ENCODE measurements at places on chromosomes 6 and 20. TPM values are rescaled to one million over a fixed set of nuclear protein-coding genes. Genes with fewer than 3 reads are reported as not detected.

GABBR1 gene
- total RNA-seq, result 37.4 TPM

RAMACL gene
- 0.56 TPM for total RNA-seq

CENPB gene
- total RNA-seq, result 5.0 TPM

LHFPL5 gene
- total RNA-seq, result not detected

DOK5 gene
- total RNA-seq, result 3.1 TPM

PKIG gene
- 40.6 TPM for total RNA-seq

ZBTB46 gene
- 8.1 TPM for total RNA-seq

SFT2D1 gene
- 38.1 TPM for total RNA-seq

HFE gene
- total RNA-seq, result 1.5 TPM

OR2H2 gene
- total RNA-seq, result not detected

RFX6 gene
- total RNA-seq, result not detected

CAGE1 gene
- total RNA-seq, result 0.03 TPM

LGSN gene
- total RNA-seq, result 0.09 TPM

RSPH4A gene
- 0.69 TPM for total RNA-seq

ZNF831 gene
- total RNA-seq, result not detected

TINAG gene
- not detected for total RNA-seq

TFAP2C gene
- 0.60 TPM for total RNA-seq

DNA sequence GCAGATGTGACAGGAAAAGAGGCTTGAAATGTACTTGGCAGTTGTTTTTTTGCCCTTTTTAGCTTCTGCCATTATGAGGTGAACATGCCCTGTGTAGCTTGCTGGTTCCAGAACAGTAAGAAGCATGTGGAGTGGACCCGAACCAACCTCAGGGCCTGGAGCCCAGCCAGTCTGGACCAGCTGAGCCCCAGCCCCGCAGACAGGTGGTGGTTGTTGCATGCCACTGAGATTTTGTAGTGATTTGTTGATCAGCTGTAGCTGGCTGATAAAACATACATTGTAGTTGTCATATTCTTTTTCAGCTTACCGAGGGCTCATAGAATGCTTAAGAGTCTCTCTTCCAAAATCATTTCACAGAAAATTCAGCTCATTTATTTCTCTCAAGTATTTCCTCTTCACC lies 182.2 kb downstream of the FARS2 start:
- no peak for DNase-seq

GRCh38 chr6:17865798-17866725 lies 121.4 kb downstream of the KIF13A start:
- no peak for DNase-seq

- DNase-seq, result no peak
Observed at GRCh38 chr6:80197474-80197873, 91.0 kb downstream of the BCKDHB start.

- DNase-seq, result no peak
Observed at GRCh38 chr6:114465511-114465910, 122.7 kb upstream of the HS3ST5 start.

GRCh38 chr20:64121586-64121985 lies 14.2 kb upstream of the NPBWR2 start:
- DNase-seq, result no peak

- DNase-seq, result no peak
Observed at GRCh38 chr6:87738000-87738399, 36.0 kb upstream of the AKIRIN2 start.

GRCh38 chr20:62736407-62737071 lies 27.9 kb downstream of the NTSR1 start:
- no peak for DNase-seq

DNA sequence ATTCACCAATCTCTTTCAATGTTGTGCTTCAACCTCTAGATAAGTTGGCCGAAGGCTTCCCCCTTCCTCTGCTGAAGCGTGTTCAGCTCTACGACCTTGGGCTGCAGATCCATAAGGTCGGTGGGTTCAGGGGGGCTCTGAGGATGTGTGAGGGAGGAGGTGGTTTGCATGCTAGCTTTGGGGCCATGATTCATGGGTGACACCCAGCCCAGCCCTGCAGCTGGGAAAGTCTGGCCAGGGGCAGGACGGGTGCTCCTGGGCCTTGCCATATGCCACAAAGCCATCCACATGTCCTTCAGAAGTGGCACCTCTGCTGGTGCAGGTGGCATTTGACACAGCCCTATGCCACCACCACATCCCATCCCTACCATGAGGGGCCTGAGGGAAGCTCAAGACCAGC lies 27.6 kb downstream of the LBP start:
- no peak for DNase-seq

DNA sequence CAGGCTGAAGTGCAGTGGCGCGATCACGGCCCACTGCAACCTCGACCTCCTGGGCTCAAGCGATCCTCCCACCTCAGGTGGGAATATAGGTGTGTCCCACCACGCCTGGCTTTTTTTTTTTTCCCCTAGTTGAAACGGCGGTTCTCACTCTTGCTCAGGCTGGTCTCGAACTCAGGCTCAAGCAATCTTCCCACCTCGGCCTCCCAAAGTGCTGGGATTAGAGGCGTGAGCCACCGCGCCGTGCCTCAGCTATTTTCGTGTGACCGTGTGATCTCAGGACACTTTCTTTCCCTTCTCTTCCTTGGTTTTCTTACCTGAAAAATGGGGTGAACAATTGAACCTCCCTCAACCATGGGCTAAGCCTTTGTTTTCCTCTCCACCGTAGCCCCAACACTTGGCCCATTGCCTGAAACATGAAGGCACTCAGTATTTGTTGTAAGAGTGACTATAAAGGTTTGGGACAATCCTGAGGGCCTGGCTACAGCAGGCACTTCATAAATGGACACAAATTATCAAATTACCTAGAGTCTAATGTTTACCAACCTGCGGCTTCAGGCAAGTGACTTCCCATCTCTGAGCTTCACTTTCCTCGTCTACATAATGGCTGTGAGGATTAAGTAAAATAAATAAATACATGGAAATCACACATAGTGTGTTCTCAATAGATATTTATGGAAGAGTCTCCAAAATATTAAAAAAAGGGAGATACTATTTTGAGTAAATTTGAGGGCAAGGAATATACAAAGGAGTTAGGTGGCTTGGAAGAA lies 31.4 kb upstream of the ID1 start:
- no peak for DNase-seq

GRCh38 chr6:167957626-167958025 lies 39.8 kb upstream of the KIF25 start:
- DNase-seq, result no peak

GRCh38 chr6:110653381-110653780 lies 161.9 kb downstream of the CDK19 start:
- DNase-seq, result no peak

DNA sequence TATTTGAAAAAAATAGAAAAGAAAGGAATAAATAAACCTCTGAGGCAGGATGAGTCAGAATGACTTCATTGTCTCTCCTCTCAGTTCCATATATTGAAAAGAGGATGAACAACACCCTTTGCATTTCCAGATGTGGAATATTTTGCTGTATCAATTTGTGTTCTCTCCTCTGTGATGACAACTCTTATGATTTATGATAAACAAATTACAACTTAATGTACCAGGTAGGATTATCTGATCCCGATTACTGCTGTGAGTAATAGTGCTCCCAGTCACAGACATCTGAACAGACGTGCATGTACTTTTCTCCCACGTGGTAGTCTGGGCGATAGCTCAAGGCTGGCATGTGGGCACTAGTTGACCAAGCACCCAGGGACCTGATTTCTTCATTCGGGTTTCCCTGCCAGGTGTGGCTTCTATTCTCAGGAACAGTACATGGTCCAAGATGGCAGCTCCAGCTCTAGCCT lies 142.1 kb upstream of the SULF2 start:
- no peak for DNase-seq

DNA sequence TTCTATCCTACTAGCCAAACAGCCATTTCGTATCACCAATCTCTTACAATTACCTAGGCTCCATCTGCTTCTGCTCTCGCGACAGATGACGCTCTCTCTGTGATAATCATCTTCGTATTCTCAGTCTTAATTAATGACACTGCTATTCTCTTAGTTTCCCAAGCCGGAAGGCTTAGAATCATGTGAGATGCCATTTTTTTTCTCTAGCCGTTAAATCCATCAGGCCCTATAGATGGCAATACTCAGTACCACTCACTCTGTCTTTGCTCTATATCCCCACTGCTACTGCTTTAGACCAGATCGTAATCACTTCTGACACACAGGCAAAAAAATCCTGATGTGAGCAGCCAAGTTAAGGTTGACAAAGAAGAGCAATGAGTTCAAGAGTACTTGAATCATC lies 2.1 kb upstream of the THEMIS start:
- DNase-seq, result no peak

GRCh38 chr6:79468116-79468515 lies 69.1 kb downstream of the LCA5 start:
- no peak for DNase-seq

DNA sequence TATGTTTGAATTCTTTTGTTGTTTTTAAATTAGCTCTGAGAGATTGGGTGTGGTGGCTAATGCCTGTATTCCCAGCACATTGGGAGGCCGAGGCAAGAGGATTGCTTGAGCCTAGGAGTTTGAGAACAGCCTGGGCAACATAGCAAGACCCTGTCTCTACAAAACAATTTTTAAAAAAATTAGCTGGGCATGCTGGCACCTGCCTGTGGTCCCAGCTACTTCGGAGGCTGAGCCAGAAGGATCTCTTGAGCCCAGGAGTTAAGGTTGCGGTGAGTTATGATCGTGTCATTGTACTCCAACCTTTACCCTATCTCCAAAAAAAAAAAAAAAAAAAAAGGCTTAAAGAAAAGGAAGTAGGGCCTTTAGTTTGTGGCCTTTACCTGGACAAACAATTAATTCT lies 22.9 kb downstream of the DHX35 start:
- DNase-seq, result no peak

DNA sequence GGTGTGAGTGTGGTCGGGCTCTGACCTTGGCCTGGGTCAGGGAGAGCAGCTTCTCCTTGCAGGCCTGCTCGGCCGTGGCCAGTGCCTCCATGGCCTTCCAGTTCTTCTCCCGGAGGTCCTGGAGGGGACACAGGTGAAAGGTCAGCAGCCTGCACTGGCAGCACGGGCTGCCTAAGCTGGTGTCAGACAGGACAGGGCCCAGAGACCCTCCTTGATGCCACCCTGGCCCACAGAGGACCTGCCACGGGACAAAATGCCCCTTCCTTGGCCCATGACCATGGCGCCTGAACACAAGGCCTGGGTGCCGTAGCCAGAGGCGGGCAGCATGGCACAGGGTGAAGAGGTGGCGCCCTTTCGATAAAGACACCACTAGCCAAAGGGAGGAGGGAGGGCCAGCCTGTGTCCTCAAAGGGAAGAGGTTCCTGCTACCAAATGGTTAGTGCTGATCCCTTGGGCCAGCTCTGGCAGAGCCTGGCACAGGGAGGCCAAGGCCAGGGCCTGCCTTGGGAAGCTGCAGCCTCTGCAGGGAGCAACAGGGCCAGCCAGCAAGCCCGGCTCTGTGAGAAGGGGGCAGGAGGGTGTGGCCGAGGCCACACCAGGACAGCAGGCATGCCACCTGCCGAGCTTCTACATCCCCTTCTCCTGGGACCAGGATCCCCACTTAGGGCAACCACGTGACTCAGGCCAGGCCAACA lies 54.8 kb downstream of the DSTN start:
- DNase-seq, result no peak

DNA sequence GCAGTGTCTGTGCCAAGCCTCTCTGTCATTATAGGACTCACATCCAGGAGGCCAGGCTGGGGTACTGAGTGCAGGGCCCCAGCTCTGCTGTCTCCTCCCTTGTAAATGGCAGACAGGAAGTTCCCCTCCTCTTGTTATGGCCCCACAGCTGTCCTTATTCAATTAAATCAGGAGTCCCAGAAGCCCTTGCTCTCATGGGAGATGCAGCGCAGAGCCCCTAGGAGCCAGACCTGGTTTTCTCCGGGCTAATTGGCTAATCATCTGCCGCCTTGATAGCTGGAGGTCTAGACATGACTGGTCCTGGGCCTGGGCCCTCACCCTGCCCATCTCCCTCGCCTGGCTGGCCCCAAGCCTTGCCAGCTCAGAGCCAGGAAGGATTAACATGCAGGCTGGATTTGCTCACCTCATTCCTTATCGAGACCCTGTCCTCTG lies 172.0 kb downstream of the VEGFA start:
- no peak for DNase-seq

GRCh38 chr20:40945754-40946450 lies 82.7 kb upstream of the TOP1 start:
- DNase-seq, result peak; percentile 87

DNA sequence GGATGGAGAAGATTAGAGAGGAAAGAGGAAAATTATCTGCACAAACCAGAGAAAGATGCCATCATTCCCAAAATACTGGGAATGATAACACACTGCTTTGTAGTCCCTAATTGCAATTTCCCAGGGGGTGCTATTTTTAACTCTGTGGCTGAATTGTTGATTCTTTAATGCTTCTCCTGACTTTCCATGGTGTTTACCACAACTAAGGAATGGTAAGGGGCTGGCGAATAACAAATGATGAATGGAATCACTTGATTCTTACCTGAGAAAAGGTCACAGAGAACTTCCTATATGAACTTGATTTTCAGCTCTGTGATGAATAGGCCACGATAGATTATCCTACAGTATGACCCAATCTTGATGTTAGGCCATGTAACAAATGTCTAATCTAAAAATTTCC lies 22.0 kb upstream of the IGF2R start:
- no peak for DNase-seq

GRCh38 chr6:34543421-34543820 lies 12.7 kb downstream of the SPDEF start:
- DNase-seq, result no peak

DNA sequence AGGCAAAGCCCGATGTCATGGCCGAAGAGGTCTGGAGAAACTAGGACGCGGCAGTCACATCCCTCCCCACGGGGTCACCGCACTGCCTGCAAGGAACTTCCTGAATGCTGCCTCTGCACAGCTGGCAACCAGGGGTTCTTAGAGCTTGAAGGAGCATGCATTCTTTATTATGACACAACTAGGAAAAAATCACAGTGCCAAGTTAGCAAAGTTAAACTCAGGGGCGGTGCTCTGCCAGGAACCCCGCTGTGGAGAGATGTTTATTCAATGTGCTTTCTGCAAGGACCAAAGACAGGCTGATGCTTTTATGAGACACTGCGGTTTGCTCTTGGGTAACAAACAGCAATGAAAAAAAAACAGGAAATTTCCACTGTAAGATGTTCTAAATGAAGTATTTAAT lies 287.3 kb upstream of the FOXQ1 start:
- DNase-seq, result no peak

DNA sequence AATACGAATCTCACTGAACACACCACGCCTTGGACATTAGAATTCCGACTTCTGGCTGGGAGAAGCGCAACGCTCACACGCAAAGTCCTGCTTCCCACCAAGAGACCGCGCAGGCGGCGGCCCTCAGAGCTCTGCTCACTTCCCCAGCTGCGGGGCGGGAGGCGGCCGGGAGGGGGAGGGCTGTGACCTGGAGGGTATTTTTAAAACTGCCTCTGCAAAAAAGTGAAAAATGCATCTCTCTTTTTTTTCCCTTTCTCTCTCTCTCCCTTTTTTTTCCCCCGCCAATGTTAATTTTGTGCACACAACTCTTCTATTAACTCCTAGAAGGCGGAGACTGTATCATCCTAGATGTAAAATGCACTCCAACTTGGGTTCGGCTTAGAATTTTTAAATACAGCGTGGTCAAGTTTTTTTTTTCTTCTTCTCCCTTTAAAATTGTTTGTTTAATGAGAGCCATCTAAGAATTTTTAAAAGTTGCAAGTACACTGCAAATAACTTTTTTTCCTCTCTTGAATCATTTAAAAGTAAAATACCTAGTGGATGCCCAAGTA lies 66.4 kb downstream of the STX11 start:
- DNase-seq, result no peak

- DNase-seq, result no peak
Observed at GRCh38 chr20:24798930-24799705, 150.0 kb upstream of the CST7 start.

- peak; percentile 11 for DNase-seq
Observed at GRCh38 chr20:11496380-11496779, 421.3 kb upstream of the BTBD3 start.

- peak; percentile 50 for DNase-seq
Observed at GRCh38 chr6:161417717-161418462, 144.0 kb upstream of the AGPAT4 start.
